ENCODE measurements at places on chromosomes 16 and 17.
A peak's percentile ranks its signal among the peaks of the same experiment; 100 is the strongest.

GRCh38 chr16:84680165-84680842 lies 19.5 kb upstream of the USP10 start:
- DNase-seq = no peak

GRCh38 chr17:30413109-30413508 lies 34.4 kb downstream of the CPD start:
- no peak for DNase-seq

DNA sequence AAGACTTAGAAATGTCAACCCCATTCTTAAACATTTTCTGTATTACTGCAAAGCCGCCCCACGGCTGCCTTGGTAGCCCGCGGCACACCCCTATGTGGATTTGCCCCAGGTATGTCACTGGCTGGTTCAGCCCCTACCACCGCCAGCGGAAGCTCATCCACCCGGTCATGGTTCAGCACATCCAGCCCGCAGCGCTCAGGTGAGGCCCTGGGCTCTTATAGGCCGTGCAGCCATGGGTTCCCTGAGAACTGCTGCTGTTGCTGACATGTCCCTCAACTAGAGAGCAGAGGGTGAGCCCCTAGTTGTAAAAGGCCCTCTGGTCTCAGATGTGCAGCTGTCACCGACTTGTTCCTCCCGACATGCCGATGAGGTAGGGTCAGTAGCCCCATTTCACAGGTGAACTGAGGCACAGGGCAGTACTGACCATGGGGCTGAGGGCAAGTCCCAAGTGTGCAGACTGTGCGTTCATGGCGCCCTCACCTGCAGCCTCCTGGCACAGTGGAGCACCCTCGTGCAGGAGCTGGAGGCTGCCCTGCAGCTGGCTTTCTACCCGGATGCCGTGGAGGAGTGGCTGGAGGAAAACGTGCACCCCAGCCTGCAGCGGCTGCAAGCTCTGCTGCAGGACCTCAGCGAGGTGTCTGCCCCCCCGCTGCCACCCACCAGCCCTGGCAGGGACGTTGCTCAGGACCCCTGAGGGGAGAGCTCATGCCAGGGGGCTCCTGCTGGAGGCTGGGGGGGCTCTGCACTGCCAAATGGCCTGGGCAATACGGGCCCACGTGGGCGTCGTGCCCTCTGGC lies 8.7 kb downstream of the CYBC1 start:
- no peak for DNase-seq

GRCh38 chr17:12826431-12826830 lies 37.1 kb downstream of the ARHGAP44 start:
- DNase-seq = no peak

- DNase-seq = no peak
These were observed 173.0 kb downstream of the CBLN1 start for GRCh38 chr16:49108611-49109010.

GRCh38 chr17:17757956-17758845 lies 76.9 kb downstream of the RAI1 start:
- peak; percentile 95 for DNase-seq

DNA sequence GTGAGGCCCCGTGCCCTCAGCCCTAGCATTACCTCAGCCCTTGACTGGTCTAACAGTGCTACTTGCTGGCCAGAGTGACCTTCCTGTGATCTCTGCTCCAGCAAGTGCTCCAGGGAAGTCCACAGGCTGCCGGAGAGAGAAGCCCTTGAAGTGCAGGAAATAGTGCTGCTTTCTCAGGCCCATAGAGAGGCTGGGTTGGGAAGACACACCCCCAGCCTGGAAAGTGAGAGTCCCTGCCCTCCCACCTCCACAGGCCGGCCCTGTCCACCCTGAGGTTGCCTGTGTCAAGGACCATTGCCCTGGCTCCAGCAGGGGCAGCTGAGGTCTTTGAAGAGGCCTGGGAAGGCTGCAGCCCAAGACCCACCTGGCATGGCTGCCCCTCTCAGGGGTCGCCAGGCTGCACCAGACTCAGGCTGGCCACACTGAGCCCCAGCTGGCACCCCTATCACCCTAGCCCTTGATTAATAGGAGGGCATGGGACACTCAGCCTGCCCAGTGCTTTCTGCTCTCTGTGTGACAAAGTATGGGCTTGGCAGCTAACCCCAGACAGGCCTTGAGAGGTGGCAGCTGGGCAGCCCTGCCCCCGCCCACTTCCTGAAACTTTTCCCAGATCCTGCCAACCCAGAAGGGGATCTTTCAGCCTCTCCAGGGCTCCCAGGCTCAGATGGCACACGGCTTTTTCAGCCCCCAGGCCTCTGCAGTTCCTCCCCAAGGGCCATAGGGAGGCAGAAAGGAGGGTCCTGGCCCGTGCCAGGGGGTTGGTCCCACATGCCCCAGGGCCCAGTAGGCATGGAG lies 21.7 kb downstream of the ATP6V0D1 start:
- DNase-seq = no peak

DNA sequence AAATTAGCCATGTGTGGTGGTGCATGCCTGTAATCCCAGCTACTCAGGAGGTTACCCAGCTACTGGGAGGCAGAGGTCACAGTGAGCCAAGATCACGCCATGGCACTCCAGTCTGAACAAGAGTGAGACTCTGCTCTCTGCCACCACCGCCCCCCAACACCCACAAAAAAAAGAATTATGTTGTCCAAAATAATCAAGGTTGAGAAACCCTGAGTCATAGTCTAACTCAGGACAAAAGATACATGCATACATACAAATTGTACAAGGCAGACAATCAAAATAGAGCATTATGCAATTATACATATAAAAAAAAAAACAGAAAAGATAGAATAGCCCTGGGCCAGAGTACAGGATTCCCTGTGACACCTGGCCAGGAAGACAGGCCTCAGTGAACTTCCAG lies 6.6 kb upstream of the KPNB1 start:
- DNase-seq = no peak

DNA sequence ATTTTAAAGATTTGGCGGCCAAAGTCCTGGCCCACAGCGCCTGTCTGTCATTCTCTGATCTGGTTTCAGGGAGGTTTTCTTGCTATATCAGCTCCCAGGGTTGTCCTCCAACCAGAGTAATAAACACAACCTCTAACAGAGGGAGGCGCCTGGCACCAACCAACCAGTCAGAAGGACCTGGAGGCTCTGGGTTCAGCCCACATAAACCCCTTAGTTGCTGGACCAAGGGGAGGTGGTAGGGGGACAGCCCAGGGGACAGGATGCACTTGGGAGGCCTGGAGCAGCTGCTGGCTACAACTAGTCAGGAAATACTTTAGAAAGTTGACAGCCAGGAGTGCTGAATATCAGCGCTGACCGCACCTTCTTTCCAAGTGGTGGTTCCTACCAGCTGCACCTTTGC lies 41.7 kb upstream of the CDRT4 start:
- no peak for DNase-seq

DNA sequence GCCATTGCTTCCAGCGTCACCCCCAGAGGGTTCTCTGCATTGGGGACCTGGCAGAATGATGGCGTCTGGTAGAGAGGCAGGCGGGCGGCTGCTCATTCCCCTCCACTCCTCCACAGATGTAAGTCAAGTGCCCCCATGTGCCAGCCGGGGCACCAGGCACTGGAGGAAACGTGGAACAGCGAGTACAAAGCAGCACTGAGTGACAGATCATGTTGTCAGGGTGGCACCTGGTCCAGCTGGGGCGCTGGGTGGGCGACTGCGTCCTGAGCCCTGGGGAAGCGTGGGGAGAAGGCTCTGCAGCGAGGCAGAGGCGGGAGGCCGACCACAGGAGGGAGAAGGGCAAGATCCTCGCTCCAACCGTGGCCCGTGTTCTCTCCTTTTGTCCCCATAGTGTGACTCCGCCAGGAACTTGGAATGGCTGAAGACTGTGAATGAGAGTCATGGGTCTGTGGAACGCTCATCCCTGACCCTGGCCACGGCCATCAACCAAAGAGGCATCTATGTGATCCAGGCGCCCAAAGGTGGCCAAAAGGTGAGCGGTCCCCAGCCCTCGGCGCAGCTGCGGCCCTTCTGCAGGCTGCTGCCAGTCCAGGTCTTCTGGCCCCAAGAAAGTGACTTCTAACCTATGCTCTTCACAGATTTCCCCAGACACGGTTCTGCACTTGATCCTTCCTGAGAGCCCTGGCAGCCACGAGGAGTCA lies 76.7 kb downstream of the RNF213 start:
- DNase-seq = no peak

GRCh38 chr16:3744018-3744417 lies 26.7 kb upstream of the TRAP1 start:
- DNase-seq = no peak

- no peak for DNase-seq
These were observed 298.8 kb upstream of the IRX3 start for GRCh38 chr16:54585094-54585997.

GRCh38 chr16:86898386-86898785 lies 320.0 kb downstream of the FOXL1 start:
- DNase-seq = peak; percentile 86

GRCh38 chr16:11836650-11837244 lies 14.6 kb downstream of the RSL1D1 start:
- DNase-seq = peak; percentile 86

DNA sequence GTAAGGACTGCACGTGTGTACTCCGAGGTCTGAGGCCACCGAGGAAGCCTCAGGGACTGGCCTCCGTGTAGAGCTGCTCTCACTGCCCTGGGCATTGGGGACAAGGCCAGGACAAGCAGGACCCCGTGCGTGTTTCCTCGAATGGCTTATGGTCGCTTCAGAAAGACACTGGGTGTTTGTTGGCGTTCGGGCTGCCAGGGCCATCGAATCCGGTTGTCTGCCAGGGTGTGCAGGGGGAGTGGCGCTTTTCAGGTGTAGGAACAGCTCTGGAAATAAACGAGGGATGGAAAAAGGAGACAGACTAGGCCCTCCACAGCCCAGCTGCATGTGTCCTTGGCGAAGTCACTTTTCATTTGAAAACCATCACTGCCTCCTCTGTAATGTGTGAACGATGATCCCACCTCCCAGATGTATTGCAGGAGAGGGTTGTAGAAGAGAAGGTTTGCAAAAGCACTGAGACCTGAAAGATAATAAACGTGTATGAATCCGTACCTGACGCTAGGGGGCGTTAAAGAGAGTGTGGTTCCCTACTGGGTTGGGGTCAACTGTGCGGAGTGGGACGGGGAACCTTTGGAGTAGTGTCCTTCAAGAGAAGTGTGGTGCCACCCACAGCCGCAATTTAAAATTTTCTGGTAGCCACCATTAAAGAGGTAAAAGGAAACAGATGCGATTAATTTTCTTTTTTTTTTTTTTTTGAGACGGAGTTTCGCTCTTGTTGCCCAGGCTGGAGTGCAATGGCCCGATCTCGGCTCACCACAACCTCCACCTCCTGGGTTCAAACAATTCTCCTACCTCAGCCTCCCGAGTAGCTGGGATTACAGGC lies 2.1 kb upstream of the ZSCAN10 start:
- DNase-seq = peak; percentile 68

GRCh38 chr16:12403746-12404658 lies 399.7 kb downstream of the CPPED1 start:
- DNase-seq = no peak

GRCh38 chr17:19958023-19958422 lies 19.6 kb downstream of the AKAP10 start:
- DNase-seq = no peak

GRCh38 chr17:44122816-44123355 lies 555 bp downstream of the HDAC5 start:
- peak; percentile 32 for DNase-seq

GRCh38 chr16:89931305-89931896 lies 8.3 kb downstream of the TUBB3 start:
- no peak for DNase-seq

DNA sequence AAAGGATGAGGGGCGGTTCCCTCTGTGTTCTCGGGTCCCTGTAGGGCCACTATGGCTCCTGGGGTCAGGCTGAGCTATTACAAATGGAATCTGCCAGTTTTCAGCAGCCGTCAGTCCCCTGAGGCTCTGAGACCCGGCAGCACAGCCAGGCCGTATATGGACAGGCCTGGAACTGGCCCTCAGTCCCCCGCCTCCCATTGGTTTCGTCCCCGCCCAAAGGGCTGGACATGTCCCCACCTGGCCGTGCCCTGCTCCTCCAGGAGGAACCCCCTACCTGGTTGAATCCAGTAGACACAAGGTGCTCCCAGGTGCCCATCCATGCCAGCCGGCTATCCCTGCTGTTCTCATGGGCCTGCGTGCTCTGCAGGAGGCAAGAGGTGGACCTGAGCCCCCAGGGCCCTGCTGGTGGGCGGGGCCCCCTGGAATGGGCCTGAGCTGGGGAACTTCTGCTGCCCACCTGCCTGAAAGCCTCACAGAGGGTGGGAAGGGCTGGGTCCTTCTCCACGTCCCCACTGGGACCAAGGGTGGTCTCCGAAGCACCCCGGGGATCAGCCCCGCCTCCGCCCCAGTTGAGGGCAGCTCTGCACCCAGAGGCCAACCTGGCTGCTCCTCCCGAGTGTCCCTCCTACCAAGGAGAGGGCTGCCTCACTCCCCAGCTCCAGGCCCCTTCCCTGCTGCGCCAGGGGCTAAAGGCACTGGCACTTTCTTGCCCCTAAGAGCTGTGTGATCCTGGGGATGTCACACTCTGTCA lies 16.8 kb downstream of the VASN start:
- DNase-seq = no peak

DNA sequence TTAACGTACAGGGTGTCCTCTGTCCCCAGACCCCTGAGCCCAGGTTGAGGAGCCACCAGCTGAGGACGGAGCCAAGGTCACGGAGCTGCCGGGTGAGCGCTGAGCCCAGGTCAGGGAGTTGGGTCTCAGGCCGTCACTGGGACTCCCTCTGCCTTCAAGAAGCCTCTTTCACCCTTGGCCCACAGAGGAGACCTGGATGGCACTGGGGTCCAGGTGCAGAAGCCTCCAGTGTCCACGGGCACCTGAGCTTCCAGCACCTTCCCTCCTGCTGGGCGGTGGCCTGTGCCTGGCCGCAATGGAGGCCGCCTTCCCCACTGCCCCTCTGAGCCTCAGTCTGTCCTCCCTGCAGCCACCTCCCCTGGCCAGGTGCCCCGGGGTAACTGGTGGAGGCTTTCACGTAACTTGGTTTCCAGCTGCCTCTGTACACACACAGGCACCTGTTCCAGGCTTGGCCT lies 31.6 kb upstream of the CDH15 start:
- no peak for DNase-seq

- no peak for DNase-seq
These were observed 43.5 kb downstream of the MAP1LC3B start for GRCh38 chr16:87435372-87436224.

DNA sequence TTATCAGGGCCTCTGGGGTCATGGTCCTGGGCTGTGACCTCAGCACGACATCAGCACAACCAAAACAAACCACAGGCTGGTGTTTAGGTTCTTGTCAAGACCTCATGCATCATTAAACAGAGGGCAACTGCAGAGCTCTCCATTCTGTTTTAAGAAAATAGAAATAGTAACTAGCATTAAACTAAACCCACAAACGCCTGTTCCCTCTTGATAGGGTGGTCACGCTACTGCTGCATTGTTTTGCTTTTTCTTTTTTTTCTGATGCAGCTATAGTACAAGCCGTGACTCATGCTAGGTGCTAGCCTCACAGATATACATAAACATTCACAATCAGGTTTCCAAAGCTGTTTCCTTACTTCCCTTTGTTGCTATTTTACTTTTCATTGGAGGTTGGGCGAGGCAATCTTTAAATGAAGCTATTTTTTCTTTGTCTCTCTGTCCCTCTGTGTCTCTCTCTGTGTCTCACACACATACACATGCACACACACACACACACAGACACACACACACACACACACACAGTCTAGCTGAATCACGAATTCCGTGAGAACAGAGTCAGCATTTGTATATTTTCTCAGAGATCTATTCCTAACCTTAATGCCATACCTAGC lies 310.3 kb downstream of the CDH13 start:
- no peak for DNase-seq

GRCh38 chr17:74597069-74597790 lies 5.1 kb upstream of the CD300LD start:
- no peak for DNase-seq

All from NCI-H82 (cell line).